Right lobe of liver (tissue), 6 donors: ENCODE measurements at places on chromosomes 5 and 9.
A peak's percentile ranks its signal among the peaks of the same experiment; 100 is the strongest.

DNA sequence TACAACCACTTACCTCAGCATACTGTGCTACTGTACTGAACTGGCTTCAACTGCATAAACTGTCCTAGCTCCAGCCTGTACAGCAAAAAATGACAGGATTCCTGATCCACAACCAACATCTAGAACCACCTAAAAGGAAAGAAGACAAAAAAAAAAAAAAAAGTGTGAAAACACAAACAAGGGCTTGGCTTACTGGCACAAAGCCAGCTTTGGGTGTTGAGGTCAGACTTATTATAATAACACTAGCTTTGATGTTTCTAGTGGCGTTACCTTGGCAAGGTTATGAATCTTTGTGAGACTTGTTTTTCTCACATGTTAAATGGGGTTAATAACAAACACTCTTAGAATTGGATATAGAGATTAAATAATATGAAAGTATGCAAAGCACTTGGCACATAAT, 148.5 kb upstream of the PUM3 start:
- no peak for DNase-seq

GRCh38 chr5:147410496-147411358, 99.1 kb downstream of the DPYSL3 start:
- no peak for DNase-seq

- no peak for DNase-seq
Observed at GRCh38 chr5:132486318-132487094, 4.1 kb downstream of the IRF1 start.

DNA sequence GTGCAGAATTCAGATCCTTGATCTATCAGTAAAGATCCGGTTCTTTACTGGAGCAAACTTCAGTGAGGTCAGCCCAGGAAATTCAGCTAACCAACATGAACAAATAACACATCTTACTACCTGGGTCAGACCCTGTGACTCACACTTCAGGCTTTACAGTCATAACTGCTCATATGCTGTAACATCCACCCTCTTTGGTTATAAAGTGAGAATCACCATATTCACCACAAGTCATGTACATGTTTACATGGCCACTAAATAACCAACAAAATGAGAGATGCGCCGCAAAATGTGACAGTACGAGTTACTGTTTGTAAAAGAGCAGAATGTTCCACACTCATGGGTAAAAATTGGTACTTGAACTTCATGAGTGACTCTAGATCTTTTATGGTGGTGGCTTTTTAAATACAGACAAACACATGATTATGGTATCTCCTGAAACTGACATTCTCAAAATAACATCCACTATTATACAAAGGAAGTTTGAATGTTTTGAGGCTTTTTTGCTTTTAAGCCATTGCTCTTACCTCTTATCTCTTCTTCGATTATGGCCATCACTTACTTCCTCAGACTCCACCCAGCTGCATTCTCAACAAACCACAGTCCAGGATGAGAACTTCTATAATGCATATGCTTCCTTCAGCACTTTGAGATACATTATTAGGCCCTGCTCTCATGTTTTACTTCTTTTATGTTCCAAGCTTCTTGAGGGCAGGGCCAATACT, 516.6 kb downstream of the RAB3C start:
- DNase-seq = no peak

GRCh38 chr9:114178076-114178475, 22.7 kb downstream of the COL27A1 start:
- DNase-seq = no peak

GRCh38 chr9:33466565-33467495, 6.9 kb downstream of the NOL6 start:
- peak; percentile 74 for DNase-seq

DNA sequence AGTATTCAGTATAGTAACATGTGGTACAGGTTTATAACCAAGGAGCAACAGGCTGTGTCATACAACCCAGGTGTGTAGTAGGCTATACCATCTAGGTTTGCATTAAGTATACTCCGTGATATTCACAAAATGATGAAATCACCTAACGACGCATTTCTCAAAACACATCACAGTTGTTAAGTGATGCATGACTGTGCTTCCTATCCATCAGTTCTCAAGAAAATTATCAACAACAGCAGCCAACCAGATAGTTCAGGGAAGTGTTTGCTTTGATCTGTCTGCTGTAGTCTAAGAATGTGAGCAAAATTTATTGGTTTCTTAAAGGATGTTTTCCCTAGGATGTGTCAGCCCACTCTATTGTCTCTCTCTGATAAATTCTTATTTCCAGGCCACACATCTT, 7.4 kb downstream of the ZBTB26 start:
- DNase-seq = no peak

- DNase-seq = no peak
Observed at GRCh38 chr9:126028746-126029145, 281.6 kb downstream of the PBX3 start.
